Posterior cingulate gyrus (tissue), 11 donors: ENCODE measurements at places on chromosomes 11 and 22.

DNA sequence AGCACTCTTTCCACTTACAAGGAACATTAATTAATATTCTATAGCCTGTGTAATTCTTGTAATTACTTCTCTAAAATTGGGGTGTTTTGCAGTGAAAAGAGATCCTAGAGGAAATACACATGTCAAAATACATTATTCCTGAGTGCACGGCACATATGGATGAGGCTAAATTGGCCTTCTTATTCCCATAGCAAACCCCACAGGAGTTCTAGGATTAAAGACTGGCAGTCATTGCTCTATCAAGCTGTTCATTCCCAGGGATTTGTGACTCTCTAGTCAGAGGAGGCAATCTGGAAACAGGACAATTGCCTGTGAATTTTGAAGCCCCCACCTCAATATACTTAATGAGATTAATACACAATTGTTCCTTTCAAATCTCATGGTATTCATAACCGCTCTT is 145.9 kb upstream of the OPCML start:
- no peak for DNase-seq

GRCh38 chr11:121574801-121575200 is 122.0 kb upstream of the SORL1-AS1 start:
- DNase-seq = no peak

- no peak for DNase-seq
These were observed 24.3 kb upstream of the ADSL start for GRCh38 chr22:40322021-40322420.

GRCh38 chr22:20204311-20204710 is 53.5 kb upstream of the CCDC188 start:
- no peak for DNase-seq

- DNase-seq = no peak
These were observed 4.3 kb downstream of the SBF1 start for GRCh38 chr22:50470491-50470890.

GRCh38 chr22:30441088-30441487 is 15.5 kb downstream of the MTFP1 start:
- no peak for DNase-seq

GRCh38 chr11:26712497-26712896 is 9.4 kb downstream of the SLC5A12 start:
- DNase-seq = no peak

DNA sequence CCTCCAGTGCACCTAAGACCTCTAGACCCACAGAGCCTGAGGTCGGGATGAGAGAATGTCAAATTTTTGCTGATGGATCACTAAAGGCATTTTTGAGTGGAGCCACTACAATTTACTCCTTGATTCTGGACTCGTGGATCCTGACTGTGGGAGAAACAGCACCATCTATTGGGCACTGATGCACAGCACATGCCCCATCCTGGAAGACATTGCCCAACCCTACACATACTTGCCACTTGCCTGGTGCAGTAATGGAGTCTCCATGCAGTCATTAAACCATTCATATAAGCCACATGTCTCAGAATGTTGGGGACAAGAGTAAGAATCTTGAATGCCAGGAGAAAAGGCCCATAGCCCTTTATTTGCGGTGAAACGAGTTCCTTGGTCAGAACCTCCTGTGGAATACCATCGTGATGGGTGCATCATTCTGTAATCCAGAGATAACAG is 103.9 kb downstream of the GGTLC2 start:
- DNase-seq = peak; percentile 32

- DNase-seq = no peak
These were observed 12.8 kb downstream of the DGCR2 start for GRCh38 chr22:19109198-19110063.

DNA sequence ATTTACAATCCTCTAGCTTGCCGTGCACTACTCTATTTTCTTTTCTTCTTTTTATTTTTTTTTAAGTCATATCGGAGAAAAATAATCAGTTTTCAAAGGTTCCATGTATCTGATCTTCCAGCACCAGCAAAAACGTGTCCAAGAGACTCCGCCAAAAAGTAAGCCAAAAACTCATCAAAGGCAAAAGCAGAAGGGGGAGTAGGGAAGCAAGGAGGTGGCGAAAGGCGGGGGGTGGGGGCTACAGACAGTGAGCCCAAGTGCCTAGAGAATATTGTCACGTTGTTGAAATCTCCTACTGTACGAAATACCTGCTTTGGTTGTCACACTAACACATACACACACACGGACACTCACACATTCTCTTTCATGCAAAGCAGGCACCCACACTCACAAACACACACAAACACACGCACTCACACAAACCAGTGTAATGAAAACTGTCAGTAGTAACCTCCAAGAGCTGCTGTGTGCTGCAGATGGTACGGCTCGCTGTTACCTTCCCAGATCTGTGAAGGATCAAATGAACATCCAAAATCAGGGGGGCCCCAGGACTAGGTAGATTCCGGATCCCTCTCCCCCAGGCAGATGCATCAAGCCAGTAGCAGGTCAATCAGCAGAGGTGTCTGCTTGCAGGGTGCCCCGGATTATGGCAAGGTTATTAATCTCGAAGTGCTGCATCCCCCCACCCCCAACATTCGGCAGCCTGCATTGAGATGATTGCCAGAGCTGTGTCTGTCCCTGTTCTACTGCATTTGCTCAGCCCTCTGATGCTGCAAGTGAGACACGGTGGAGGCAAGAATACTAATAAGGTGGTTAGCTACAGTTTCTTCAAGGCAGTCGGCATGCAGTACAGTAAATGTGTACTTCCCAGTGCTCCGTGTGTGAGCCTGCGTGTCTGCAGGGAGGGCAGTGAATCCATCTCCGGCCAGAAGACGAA is at the start of gene LRRC4C:
Gene LRRC4C (minus strand): TSS at position 188 of the 937 bp plus-strand sequence.
- no peak for DNase-seq

DNA sequence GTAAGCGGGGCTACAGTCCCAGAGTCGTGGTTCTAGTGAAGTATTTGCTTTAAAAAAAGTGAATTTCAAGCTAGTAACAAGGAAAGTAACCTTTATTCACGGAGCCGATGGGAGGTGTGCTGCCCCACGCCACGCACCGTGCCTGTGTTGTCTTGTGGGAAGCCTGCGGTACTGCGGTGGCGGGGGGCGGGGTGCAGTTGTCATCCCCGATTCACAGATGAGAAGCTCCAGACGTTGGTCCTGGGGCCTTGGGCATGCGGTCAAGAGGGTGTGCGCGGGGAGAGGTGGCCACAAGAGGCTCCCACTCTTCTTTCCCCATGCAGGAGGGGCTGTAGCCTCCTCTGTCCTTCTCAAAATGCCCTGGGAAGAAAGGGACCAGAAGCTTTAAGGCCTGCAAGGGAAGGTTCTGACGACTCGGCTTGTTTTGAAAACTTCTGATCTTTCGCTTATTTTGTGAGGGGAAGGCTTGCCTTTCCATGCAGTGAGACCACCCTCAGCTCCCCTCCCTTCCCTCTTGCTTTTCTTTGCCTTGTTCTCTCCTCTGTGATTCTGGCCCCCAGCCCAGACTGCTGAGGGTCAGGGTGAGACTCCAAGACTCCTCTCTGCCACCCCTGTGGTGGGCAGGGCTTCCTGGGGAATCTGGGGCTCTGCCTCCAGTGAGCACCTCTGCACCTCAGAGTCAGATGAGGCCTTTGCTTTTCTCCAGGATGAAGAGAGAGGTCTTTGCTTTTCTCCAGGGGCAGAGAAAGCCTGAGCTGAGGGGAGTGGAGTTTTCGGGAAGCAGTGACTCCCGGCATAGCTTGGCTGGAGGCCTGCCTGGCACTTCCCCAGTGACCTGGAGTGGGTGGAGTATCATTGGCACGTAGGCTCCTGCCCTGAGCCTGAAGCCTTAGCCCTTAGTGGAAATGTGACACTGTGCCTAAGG is 6.2 kb downstream of the GLB1L3 start:
- DNase-seq = no peak

DNA sequence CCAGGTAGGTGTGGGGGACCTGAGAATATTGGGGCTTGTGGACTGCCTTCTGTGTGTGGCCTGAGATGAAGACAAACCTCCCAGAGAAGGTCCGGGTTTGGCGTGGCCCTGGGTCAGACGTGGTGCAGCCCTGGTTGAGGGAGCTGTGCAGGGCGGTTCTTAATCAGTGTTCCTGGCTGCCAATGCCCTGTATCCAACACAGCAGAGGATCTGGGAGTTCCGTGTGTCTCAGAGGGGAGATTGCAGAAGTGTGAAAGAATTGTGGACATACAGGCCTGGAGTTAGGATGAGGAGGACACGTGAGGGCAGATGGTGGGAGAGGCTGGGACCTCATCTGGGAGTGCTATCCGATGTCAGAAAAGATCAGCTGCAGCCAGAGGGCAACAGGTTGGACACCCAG is 102.0 kb upstream of the NECTIN1 start:
- DNase-seq = no peak

DNA sequence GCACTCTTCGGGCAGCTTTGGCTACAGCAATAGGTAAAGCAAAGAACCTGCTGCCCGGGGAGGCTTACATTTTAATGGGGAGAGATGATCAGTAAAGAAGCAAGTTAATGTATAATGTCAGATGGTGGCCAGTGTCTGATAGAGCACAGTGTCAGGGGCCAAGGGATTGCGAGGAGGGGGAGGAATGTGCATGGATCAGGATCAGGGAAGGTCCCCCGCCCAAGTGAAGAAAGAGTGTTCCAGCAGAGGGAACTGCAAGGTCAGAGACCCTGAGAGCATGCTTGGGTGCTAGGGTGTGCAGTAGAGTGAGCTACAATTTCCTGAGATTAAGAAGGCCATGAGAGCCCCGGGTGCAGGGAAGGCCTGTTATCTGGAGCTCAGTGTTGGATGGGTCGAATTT is 39.7 kb downstream of the TIMP3 start:
- DNase-seq = no peak

GRCh38 chr11:65217441-65218423 is 36.0 kb downstream of the CAPN1 start:
- DNase-seq = no peak

DNA sequence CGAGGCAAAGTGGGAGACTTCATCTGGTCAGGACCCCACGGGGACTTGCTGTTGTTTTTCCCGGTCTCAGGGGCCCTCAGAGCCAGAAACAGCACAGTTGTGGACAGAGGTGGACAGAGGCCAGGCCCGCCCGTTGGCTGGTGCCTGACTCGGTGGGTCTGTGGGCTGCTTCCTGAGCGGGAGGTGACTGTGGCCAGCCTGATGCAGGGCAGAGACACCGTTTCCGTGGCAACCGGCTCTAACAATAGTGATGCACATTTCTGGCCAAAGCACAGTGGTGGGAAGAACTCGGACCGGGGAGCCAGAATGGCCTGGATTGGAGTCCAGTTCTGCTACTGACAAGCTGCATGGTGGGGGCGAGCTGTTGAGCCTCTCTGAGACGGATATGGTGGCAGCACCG is 58.7 kb upstream of the ATXN10 start:
- DNase-seq = no peak

DNA sequence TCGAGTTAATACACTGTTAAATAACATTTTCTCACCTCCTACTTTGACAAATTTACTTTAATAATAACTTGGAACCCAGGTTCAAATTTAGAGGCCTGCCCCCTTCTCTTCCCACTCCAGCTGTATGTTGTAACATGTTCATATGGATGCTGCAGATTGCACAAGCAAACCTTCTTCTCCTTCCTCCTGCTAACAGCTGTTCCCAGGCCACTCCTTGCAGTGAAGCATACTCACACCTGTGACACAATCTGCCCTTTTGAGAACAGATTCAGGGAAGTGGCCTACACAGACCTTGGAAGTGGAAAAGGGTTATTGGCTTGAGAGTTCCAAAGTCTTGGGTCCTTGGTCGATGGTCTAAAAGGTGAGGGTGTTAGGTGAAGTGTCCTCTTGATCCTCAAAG is 131.9 kb downstream of the TEAD1 start:
- DNase-seq = no peak

GRCh38 chr11:61187505-61188130 is 15.7 kb upstream of the PGA3 start:
- peak; percentile 52 for DNase-seq

- DNase-seq = no peak
These were observed 57.6 kb downstream of the SMIM38 start for GRCh38 chr11:69213316-69213715.

- no peak for DNase-seq
These were observed 21.7 kb upstream of the TNRC6B start for GRCh38 chr22:40156001-40156516.

- peak; percentile 53 for DNase-seq
These were observed 1.0 kb upstream of the ROBO4 start for GRCh38 chr11:124898711-124899110.

DNA sequence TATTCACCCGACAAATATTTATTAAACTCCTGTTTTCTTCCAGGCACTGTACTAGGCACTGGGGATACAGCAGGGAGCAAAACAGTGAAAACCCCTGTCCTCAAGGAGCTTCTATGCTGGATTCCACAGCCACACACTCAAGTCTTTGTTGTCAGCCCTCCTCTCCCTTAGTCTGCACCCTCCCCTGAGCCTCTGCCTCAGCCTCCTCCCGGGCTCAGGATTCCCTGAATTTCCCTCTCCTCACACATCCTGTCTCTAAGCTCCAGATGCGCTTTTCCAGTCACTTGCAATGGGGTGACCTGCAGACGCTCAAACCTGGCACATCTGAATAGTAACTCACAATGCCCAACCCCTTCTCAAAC is 13.5 kb upstream of the TUB start:
- DNase-seq = no peak

GRCh38 chr22:42945027-42945426 is 69.9 kb downstream of the PACSIN2 start:
- no peak for DNase-seq

GRCh38 chr22:44748524-44748923 is 3.9 kb upstream of the ARHGAP8 start:
- no peak for DNase-seq

- DNase-seq = no peak
These were observed 6.9 kb downstream of the SMCO4 start for GRCh38 chr11:93536101-93536861.

GRCh38 chr11:122920579-122920978 is 38.0 kb downstream of the JHY start:
- no peak for DNase-seq

GRCh38 chr22:16965083-16965482 is 42.9 kb downstream of the GAB4 start:
- DNase-seq = no peak

DNA sequence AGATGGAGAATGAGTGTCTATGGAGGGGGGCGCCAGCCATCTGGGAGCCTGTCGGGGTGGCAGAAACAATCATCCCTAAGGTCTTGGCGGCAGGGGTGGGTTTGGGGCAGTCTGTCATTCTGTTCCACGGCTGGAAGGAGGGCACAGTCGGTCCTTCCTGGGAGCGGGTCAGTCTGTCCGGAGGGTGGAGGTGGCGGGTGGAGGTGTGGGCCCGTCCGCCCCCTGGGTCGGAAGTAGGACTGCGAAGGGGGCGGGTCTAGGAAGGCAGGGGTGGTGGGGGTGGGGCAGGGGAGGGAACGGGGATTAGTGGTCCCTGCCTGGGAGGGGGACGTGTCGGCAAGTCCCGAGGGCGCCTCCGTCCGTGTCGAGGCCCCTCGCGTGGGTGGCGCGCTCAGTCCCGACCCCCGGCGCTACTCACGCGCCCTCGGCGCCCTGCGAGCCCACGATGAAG is 461 bp downstream of the TBC1D10A start:
- DNase-seq = no peak

- DNase-seq = peak; percentile 28
These were observed 186.4 kb downstream of the BLID start for GRCh38 chr11:121929581-121929980.

DNA sequence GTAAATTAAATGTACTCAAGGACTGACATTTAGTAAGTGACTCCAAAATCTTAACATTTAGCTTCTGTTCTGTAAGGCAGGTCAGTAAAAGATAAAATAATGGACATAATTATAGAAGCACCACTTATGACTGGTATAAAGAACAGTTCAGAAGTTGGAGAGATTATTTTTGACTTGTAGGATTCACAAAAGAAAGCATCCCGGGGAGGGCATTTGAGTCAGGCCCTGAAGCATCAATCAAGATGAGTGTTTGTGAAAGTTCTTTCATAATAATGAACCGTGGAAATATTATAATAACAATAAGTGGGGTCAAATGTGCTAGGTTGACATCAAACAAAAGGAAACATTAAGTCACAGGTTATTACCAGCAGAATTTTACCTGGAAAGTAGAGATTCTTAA is 201.9 kb downstream of the DDX10 start:
- no peak for DNase-seq
